Activated naive CD4-positive, alpha-beta T cell (primary cell): ENCODE measurements at places on chromosomes 13 and 19.

GRCh38 chr19:33416307-33417215 lies 43.1 kb downstream of the CEBPG start:
- DNase-seq = peak; percentile 30

GRCh38 chr13:23418776-23419683 lies 14.5 kb downstream of the SACS start:
- DNase-seq = no peak

DNA sequence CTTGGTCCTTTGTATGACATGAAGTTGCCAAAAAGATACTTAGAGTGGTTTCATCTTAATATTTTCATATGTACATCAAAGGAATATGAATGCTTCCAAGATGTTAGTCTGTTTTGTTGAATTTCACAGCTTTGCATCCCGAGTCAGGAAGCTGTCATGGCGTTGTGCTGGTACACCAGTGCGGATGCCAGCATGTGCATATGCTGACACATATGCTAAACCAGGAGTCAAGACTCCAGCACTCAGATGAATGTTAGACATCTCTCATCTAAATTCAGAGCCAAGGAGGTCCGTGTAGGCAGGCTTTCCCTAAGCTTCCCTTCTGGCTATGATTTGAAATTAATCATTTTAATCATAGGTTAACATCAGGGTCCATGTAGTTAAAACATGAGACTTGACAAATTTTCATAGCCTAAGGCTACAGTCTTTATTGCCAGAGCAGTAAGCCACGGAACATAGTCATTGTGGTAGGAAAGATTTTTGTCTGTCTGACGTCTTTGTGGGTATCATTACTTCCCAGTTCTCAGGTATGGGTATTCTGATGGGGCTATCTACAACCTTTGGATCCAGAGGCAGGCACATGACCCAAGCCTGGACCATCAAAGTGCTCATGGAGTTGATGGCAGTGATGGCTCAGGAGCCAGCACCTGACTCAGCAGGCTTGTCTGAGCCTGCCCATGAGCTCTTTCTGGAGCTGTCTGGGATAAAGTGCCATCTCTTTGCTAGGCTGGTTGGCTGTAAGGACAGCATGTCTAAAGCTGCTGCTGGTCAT lies 246.1 kb downstream of the KCNRG start:
- DNase-seq = no peak

GRCh38 chr19:7670150-7670783 lies 1.4 kb downstream of the RETN start:
- DNase-seq = no peak

- DNase-seq = no peak
Observed at GRCh38 chr13:100336795-100337516, 248.1 kb downstream of the PCCA start.

GRCh38 chr13:90740099-90740498 lies 607.4 kb upstream of the MIR17HG start:
- DNase-seq = no peak

DNA sequence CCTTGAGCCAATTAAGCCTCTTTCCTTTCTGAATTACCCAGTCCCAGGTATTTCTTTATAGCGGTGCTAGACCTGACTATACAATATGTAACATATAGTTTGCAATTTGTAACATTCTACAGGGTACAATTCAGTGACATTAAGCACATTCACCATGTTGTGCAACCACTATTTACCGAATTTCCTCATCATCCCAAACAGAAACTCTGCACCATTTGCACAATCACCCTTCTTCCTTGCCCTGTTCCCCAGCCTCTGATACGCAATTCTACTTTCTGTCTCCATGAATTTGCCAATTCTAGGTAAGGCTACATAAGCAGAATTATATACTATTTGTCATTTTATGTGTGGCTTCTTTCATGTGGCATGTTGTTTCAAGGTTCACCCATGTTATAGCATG lies 13.7 kb upstream of the SIGLEC10 start:
- DNase-seq = no peak

- no peak for DNase-seq
Observed at GRCh38 chr13:23674795-23675640, 104.8 kb downstream of the TNFRSF19 start.

GRCh38 chr13:29583073-29583785 lies 12.3 kb downstream of the SLC7A1 start:
- DNase-seq = no peak

GRCh38 chr19:46115396-46116106 lies 8.9 kb downstream of the IGFL3 start:
- no peak for DNase-seq

GRCh38 chr13:107743526-107743925 lies 471.8 kb downstream of the LIG4 start:
- no peak for DNase-seq

- DNase-seq = no peak
Observed at GRCh38 chr19:41623360-41623759, 3.5 kb downstream of the CEACAM4 start.

DNA sequence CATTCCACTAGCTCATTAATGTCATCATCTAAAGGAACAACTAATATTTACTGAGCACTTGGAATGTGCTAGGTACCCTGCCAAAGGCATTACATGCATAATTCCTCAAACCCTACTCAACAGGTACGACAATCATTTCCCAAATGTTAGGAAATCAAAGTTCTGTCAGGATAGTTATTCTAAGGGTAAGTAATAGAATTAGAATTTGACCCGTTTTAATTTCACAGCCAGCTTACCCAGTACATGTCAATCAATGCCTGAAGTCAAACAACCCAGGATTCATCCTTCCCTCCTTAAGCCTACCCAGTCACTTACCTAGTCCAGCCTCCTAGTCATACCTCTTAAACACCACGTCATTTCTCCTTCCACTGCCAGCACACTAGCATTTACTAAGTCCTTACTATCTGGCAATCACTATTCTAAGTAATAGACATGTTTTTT lies 2.4 kb downstream of the LNX2 start:
- no peak for DNase-seq

DNA sequence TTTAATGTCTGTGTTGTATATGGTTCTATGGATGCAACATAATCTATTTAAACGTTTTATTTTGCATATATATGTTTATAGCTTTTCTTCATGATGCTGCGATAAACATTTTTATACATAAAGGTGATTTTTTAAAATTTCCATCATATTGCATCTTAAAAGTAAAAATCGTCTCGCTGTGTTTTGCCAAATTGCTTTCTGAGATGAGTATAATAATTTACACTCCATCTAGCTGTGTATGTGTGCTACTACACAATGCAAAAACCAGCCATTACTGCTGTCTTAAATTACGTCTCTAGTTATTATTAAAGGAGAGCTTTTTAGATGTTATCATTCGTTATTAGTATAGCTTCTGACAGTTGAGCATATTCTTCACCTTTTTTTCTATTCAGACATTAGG lies 37.2 kb downstream of the METTL21C start:
- DNase-seq = no peak

- DNase-seq = no peak
Observed at GRCh38 chr13:42361701-42362100, 89.7 kb downstream of the AKAP11 start.

DNA sequence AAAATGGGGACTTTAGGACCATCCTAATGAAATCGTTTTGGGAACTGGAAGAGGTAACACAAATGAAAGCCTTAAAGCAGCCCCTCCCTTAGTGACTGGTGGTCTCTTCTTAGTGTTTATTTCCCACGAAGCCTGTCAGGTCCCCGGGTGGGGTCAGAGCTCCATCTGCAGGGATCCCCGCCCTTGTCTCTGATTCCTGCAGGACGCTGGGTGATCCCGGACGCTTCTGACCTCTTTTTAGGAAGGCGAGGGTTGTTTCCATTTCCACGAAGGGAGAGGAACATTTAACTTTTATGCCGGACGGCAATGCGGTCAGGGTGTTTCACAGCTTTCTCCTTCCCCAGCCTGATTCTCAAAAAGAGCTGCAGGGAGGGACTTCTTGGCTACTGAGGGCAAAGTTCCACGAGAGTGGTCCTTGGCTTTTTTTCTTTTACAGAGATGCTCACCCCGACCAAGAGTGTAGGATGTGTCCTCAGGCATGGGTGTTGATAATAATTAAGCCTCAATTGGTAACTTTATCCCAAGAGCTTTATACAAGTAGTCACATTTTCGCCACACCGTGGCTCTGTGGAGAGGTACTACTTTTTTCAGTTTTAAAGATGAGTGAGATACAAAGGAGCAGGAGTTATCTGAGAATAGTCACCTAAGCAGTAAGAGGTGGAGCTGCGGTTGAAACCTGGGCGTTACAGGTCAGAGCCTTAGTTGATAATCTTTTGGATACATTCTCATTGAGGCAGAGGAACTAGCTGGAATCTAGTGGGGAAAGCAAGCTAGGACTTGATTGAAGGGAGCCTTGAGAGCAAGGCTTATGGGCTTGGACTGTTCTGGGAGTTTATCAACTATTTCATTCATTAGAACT lies 813 bp downstream of the ZNF284 start:
- DNase-seq = no peak

GRCh38 chr19:17678836-17679235 lies 9.3 kb downstream of the UNC13A start:
- DNase-seq = no peak

DNA sequence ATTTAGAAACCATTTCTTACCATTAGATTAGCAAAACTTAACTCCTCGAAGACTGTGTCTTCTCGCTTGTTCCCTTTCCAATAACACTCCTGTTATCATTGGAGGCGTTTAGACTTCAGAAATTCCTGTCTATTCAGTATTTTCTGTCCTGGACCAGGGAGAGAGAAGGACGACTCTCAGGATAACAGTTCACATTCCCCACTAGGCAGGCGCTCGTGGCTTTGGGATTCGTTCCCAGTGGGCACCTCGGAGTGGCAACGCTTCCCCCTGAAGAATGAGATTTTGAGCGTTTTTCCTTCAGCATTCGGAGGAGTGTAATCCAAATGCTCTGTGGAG lies 429 bp upstream of the ZNF225 start:
- DNase-seq = no peak

GRCh38 chr13:101298517-101298916 lies 117.8 kb downstream of the NALCN start:
- DNase-seq = no peak

- no peak for DNase-seq
Observed at GRCh38 chr13:36370108-36370429, 23.9 kb upstream of the SPART start.

DNA sequence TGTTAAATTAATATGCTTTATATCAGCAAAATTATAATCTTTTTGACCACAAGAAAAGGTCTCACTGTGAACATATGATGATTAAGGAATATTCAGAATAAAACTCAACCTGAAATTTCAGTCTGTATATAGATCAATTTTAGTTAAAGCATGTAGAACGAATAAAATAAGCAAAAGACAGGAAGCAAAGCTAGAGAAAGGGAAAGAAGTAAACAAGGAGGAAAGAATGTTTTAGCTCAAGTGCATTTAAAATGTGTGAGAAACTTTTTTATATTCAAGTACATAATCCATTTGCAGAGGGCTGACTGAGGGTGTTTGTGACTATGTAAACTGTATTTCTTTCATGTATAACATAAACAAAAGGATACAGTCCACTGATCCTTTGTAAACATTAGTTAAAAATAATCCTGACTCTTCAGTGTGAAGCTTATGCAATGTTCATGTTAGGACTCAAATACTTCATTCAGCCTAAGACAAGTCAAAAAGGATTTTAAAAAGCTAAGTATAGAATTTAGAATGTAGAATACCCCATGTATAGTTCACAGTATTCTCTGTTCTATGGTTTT lies 472.1 kb downstream of the DIAPH3 start:
- DNase-seq = no peak

DNA sequence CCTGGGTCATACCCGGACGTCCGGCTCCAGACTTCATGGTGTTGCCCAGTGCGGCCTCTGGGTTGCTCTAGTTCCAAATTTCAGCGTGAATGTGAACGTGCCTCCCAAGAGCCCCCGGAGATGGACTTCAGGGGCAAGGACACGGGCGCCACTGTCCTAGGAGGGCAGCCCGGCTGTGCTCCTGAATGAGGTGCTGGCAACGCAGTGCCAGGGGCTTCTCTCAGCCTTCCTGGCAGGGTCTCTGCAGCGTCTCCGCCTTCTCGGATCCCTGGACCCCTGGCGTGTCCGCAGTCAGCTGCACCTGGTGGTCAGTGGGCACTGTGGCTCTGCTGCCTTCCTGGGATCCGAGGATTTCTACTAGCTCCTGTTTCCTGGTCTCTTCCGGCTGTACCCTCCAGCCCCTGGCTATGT lies 101.7 kb upstream of the MCF2L start:
- DNase-seq = no peak

- no peak for DNase-seq
Observed at GRCh38 chr13:107865643-107866031, 349.7 kb downstream of the LIG4 start.

DNA sequence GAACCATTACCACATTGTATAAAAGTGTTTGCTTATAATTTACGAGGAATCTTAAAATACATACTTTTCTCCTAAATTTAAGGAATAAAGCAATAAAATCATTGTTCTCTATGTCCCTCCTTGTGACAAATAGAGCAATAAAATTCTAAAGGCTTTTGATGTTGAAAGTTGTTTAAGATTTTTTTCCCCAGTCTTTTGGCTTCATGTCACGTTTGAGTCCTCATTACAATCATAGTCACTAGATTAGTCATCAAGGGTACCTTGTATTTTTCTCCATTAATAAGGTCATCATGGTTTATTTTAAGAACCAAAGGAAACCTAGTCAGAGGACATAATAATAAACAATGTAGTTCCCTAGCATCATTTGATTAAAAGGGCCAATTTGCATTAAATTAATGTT lies 3.2 kb downstream of the WBP4 start:
- DNase-seq = no peak

DNA sequence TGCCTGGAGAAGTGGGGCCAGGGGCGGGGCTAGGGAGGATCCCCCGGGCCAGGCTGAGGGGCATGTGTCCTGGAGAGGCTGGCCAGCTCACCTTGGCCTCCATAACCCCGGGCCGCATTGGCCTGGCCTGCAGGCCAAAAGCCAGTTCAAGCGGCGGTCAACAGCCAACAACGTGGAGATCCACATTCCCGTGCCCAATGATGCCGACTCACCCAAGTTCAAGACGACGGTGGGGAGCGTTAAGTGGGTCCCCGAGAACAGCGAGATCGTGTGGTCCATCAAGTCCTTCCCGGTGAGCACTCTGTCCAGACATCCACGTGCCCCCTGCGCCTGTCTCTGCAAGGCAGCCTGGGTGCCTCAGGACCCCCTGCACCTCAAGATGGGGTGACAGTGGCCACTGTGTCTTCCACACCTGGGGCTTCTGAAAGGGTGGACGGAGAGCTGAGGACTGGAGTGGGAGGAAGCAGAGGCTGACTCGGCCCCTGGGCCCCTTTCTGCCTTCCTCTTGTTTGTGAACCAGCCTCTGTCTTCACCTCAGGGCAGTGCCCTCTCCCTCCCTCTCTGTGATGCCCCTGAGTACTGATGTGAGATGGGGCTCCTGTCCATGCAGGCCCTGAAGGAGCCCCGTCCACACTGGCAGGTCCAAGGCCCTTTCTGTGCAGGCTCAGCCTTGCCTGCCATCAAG lies 31.1 kb downstream of the AP1M1 start:
- DNase-seq = no peak

GRCh38 chr19:54464044-54464629 lies 559 bp upstream of the LENG9 start:
- DNase-seq = peak; percentile 81

DNA sequence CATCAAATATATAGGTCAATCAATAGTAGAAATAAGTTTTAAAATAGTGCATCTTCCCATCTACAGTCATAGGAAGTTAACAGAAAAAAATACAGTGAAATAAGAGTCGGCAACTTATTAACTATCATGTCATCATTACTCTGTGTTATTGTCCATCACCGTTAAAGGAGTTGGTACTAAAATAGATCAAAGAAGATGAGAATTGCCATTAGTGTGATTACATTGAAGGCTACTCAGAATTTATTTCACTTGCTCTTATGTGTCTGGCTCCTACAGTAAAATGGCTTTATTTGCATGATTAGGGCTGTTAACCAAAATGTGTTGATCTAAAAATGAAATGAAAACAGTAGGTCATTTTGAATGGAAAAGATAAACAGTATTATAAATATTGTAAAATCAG lies 162.5 kb upstream of the SLITRK1 start:
- no peak for DNase-seq
